Activated naive CD4-positive, alpha-beta T cell treated with anti-CD3 and anti-CD28 coated beads, Interleukin-2, amount 50 U/mL, for 16 hours (primary cell): ENCODE measurements at places on chromosomes 4 and X.

GRCh38 chrX:54427837-54428424 lies 12.3 kb upstream of the TSR2 start:
- no peak for DNase-seq

DNA sequence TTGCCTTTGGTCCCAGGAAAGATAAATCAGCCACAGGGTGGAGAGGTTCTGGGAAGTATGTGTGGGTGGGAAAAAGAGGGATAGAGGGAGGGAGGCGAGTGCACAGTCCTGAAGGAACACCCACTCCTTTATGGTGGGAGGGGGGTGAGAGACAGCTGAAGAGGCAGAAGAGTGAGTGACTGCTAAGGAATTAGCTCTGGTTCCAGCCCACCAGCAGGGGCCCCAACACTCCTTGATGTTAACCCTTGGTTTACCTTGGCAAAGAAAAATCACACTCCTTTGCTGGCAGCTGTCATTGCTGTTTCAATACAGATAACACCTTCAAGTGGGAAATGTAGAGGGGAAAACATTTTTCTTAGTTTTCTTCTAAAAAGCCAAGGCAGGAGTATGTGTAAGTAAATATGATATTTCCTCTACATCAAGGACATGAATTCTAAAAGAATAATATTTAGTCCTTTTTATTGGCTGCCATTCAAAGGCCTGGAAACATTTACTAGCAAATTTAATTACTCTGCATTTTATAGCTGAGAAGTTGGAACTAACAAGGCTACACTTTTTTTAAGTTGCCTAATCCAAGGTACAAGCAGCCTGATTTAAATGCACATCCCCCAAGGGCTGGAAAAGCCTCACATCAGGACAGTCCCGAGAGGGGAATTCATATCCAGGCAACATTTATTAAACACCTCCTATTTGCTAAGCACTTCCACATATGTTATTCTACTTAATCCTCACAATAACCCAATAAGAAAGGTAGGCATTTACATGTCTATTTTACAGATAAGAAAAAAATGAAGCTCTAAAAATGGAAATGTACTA lies 81.7 kb downstream of the HS6ST2 start:
- no peak for DNase-seq

- DNase-seq, result no peak
Observed at GRCh38 chrX:623268-623598, 7.4 kb upstream of the SHOX start.

DNA sequence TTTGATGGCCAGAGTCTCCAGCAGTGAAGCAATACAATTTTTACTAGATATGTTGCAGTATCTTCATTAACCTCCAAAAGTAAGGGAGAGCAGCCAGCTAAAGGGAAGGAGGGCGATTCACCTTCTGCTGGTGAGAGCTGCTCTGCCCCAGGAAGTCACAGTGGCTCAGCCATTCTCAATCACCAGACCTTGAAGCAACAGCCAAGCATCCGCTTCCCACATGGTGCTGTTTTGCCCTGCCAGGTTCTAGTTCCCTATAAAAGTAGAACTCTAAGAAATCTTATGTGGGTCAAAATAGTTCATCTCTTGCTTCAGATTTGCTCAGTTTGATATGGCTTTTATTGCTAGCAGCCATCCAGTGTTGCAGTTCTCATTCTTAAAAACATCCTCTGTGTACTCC lies 166.8 kb downstream of the STIM2 start:
- DNase-seq, result no peak

DNA sequence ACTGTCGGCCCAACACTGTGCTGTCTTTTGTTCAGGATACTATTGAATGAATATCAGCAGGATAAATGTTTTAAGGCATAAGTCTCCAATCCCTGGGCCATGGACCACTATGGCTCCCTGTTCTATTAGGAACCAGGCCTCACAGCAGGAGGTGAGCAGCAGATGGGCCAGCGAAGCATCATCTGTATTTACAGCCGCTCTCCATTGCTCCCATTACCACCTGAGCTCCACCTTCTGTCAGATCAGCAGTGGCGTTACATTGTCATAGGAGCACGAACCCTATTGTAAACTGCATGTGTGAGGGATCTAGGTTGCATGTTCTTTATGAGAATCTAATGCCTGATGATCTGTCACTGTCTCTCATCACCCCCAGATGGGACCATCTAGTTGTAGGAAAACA lies 3.7 kb upstream of the APLN start:
- DNase-seq, result no peak

DNA sequence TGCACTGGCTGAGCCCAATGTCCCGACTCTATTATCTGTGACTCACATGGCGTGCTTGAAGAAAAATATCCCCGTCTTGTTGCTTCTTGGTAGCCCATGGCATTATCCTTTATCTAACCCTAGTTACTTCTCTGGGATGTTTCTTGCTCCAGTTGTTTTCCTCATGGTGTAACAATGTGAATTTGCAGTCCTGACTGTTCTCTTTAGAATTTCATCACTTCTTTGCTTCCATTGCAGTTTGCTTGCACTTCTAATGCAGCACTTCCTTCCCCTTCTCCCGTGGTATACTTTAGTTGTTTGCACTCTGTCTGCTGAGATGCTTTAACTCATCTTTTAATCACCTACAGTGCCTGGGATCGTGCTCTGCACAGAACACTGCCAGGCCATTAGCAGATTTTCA lies 126.9 kb downstream of the MAML3 start:
- DNase-seq, result no peak

DNA sequence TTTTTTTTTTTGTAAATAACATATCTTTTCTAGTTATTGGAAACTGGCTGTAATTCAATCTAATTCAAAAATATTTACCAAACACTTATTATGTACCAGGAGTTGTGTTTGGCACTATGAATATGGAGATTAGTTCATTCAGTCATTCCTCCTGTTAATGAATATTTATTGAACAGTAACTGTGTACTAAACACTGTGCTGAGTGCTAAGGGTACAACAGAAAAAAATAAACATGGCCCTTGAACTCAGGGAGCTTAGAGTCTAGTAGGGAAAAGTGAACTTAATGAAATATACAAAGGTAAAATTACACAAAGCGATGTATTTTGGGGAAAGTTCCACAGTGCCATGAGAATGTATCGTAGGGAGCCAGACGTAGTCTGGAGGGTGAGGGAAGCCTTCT lies 87.1 kb downstream of the STK32B start:
- no peak for DNase-seq

DNA sequence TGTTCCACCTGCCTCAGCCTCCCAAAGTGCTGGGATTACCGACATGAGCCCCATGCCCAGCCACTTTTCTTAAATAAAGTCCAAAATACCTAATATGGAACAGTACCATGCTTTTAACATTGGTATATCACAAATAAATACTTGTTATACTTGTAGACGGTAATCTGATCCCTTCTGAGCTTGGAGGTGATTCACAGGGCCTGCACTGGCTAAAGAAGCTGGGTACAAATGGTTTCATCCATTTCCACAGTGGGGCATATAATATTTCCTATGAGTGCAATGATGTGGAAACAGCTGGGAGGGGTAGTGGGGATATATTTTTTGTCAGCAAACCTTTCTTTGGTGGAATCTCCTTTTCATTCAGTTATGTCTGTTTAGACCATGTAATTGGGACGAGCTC lies 35.8 kb downstream of the PLK4 start:
- no peak for DNase-seq

DNA sequence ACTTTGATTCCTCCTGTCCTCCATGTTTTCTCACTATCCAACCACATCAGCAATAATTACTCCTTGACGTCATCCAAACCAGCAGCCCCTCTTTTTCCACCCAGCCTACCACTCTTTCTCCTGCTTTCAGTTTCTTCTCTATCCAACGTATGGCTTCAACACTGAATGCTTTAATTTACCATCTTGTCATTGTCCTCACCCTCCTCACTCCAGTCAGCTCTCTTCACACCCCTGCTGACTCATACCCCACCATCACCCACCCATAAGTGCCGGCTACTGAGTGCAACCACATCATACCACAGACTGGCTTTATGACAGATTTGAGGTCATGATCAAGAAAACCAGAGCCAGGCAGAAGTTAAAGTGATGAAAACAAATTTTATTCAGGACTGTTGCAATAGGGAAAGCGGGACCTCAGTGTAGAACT lies 9.8 kb upstream of the ANXA5 start:
- DNase-seq, result no peak

DNA sequence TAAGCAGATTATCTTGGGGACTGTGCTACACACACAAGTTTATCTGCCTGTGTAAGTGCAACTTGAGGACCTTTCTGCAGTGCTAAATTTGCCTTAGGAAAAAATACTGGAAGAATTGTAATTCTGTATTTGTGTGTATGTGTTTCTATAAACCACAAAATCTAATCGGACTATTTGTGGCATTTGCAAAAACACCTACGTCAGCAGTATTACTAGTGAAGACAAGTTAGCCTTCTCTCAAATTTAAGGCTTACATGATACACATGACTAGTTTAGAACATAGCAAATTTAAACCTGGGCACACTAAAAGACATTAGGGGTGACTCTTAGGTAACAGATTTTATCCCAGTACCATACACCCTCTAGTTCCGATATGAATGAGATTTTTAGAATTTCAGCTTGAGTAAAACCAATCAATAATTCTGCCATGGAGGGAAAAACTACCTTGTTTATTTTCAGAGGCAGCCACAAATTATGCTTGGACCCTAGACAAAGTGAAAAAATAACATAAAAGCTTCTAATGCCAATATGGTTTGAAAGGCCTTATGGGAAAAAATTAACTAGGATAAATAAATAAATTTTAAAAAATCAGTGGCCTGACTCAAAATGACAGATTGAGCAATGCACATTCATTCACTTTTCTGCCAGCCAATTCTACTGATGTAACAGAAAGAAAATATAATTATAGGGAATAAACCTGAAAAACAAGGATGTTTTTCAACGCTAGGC lies 176.4 kb downstream of the SNCA start:
- no peak for DNase-seq

- DNase-seq, result peak; percentile 17
Observed at GRCh38 chrX:120604361-120604782, 471 bp downstream of the MCTS1 start.

DNA sequence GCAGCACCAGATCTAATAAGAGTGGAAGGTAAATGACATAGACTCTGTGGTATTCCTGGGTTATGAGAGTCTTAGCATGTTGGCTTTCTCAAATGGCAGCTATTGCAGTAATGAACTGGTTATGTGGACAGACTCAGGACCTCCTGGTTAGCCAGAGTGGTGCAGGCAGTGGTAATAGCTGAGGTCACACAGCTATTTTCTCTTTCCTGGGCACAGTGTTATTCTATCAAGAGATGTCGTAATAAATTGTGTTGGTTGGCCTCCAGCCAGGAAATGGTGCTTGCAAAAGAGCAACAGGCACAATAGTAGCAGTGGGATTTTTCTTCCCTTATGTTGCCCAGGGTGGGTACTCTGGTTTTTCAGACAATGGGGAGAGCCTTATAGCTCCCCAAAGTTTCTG lies 279.2 kb upstream of the FGF16 start:
- DNase-seq, result no peak
